ENCODE measurements at places on chromosomes 7 and 10.

- DNase-seq: no peak
Measured at GRCh38 chr7:74297516-74298233, 8.5 kb downstream of the CLIP2 start.

DNA sequence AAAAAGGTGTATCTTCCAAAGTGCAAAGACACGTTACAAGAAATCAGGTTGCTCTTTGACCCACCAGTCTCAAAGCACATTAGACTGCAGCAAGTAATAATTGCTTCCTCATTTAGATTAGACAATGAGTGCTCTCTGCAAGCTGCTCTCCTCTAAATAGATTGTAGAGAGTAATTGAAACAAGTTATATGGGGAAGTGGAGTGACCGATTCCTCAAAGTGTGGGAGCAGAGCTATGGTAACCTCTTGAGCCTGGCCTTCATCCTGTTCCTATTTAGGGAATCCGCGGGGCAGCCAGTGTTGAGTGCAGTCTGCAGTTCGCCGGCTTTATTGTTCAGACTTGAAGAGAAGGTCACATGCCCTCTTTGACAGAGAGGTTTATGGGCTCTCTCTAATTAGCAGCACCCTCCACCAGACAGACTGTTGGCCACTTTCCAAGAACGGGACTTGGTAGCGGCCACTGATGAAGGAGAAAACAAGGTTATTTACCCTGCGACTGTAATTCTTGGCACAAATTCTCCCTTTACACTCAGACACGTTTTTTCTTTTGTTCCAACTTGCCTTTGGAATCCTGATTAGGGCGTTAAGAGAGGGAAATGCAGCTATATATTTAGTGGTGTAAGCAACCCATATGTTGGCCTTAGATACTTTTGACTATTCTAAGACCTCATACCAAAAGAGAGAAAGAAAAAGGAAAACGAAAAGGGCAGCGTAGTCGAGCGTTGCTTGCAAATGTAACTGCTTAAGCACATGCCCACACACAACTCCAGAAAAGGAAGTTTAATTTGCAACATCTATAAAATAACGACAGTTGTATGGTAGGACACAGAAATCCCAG lies 107.5 kb downstream of the REEP3 start:
- DNase-seq: peak; percentile 67

GRCh38 chr7:27962273-27962672 lies 218.3 kb downstream of the JAZF1 start:
- DNase-seq: no peak

GRCh38 chr7:20601121-20601520 lies 14.3 kb upstream of the ABCB5 start:
- DNase-seq: no peak

- DNase-seq: no peak
Measured at GRCh38 chr7:17396692-17397091, 98.2 kb downstream of the AHR start.

GRCh38 chr10:121700416-121700815 lies 102.2 kb upstream of the FGFR2 start:
- no peak for DNase-seq

DNA sequence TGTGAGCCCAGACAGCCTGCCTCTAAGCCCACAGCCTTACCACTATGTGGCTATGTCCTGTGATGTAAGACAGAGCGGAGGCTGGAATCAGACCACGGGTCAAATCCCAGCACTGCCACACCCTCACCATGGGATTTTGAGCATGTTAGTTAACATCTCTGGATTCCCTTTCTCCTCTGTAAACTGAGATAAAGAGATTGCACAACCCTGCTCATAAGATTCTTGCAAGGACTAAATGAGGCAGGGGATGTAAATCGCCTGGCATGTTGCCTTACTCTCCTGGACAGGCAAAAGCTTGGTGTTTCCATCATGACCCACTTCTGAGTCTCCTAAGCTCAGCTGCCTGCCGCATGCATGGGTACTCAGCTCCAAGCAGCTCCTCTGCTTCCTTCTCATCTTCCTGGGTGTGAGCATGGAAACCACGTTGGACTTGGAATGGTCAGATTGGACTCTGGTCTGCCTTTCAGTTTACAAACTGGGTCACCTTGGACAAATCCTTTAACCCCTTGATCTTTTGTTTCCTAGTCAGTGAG lies 41.3 kb upstream of the MTURN start:
- DNase-seq: no peak

DNA sequence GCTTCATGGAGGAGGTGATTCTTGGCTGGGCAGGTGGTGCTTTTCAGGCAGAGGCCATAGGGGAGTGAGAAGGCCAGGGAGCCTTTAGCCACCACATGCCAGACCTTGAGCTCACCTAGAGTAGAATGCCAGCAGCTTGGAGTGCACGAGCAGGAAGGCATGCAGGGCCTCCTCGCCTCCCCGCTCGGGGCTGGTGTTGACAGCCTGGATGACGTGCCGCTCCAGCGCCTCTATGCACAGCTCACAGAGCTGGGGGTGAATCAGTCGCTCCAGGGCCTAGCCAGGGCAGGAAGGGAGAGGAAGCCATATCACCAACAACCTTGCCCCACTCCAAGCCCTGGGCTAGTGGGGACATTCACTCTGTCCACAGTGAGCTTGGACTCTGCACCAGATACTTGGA lies 15.7 kb downstream of the HPS1 start:
- DNase-seq: no peak

GRCh38 chr7:69598487-69599285 lies 411 bp downstream of the AUTS2 start:
- no peak for DNase-seq

GRCh38 chr10:58268454-58268945 lies 462 bp upstream of the CISD1 start:
- no peak for DNase-seq

DNA sequence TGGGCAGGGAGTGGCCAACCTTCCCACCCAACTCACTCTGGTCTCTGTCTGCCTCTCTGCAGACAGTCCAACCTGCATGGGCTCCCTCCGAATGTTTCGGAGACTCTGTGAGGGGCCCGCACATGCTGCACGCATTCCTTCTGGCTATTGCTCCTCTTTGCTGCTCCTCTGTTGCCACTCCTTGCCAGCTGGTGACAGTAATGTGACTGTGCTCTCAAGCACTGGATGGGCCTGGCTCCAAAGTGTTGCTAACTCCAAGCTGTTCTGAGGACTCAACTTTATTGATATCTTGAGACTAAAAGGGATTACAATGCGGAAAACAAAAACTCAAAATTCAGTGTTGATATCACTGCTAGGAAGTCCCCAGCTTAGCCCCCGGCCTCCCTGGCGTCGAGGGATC lies 105.4 kb upstream of the KIF5B start:
- no peak for DNase-seq

DNA sequence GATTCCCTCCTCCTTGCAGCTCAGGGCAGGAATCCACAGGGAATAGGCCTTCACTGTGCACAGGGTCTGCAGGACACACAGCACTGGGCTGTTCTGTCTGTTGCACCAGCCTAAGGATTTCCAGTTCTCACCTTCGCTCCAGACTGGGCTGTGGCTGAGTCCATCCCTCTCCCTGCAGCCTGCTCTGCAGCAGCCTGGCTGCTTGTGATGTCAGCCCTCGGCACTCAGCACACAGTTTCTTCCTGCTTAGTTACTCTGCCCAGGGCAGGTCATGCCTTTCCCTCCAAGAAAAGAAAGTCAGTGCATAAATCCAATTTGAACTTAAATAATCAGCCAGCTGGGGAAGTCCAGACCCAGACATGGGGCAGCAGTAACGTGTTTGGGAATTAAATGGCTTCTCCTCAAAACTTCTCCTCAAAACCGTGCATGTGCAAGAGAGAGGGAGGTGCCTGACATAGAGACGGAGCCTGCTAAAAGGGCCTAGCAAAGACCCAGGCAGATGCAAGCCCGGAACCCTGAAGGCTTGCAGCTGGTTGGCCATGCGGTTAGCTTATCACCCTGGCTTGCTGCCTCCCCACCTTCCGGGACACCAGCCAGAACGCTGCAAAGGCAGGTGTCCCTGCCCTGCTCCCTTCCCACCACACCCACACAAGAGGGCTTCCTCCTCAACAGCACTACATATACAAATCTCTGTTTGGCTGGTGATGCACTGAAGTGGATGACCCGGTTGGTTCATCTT lies 10.9 kb upstream of the GDF2 start:
- DNase-seq: no peak

GRCh38 chr10:91969297-91969696 lies 45.7 kb downstream of the BTAF1 start:
- DNase-seq: no peak

GRCh38 chr7:28096713-28097112 lies 83.9 kb downstream of the JAZF1 start:
- DNase-seq: peak; percentile 84

GRCh38 chr10:22850541-22850940 lies 77.3 kb upstream of the ARMC3 start:
- no peak for DNase-seq

GRCh38 chr7:33981671-33982424 lies 76.5 kb downstream of the BMPER start:
- no peak for DNase-seq

All from SK-N-SH (cell line).